ENCODE measurements at places on chromosomes 3 and 15. TPM values are rescaled to one million over a fixed set of nuclear protein-coding genes. Genes with fewer than 3 reads are reported as not detected.

DNA sequence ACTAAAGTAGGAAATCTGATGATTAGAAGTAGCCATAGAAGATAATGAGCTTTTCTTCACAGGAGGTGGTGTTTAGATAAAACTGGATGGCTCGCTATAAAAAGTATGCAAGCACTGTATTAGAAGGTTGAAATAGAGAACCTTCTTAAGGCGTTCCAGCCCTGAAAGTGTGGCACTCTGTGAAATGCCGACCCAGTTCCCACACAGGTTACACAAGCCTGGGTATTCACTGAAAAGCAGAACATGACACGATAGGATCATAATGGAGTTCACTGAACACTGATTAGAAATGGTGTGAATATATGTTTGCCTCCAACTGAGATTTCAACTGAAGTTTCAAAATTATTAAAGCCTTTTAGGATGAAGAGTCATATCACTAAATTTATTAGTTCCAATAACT, 15.0 kb upstream of the LRRC34 start:
- no peaks in the 10 kb centered on the region for H3K36me3 ChIP-seq
- no peak overlapping the region for H3K4me3 ChIP-seq
- H3K27me3 ChIP-seq = no peaks in the 10 kb centered on the region
- no peak for DNase-seq
- no peaks in the 10 kb centered on the region for H3K4me1 ChIP-seq

- H3K27ac ChIP-seq = no peak overlapping the region
- H3K27me3 ChIP-seq = no peaks in the 10 kb centered on the region
- H3K36me3 ChIP-seq = peaks cover 46% of the 10 kb centered on the region
- no peak overlapping the region for H3K4me3 ChIP-seq
Observed at GRCh38 chr3:44468572-44469520, 8.6 kb downstream of the ZNF445 start.

Gene TMCO5A
- not detected for total RNA-seq

DNA sequence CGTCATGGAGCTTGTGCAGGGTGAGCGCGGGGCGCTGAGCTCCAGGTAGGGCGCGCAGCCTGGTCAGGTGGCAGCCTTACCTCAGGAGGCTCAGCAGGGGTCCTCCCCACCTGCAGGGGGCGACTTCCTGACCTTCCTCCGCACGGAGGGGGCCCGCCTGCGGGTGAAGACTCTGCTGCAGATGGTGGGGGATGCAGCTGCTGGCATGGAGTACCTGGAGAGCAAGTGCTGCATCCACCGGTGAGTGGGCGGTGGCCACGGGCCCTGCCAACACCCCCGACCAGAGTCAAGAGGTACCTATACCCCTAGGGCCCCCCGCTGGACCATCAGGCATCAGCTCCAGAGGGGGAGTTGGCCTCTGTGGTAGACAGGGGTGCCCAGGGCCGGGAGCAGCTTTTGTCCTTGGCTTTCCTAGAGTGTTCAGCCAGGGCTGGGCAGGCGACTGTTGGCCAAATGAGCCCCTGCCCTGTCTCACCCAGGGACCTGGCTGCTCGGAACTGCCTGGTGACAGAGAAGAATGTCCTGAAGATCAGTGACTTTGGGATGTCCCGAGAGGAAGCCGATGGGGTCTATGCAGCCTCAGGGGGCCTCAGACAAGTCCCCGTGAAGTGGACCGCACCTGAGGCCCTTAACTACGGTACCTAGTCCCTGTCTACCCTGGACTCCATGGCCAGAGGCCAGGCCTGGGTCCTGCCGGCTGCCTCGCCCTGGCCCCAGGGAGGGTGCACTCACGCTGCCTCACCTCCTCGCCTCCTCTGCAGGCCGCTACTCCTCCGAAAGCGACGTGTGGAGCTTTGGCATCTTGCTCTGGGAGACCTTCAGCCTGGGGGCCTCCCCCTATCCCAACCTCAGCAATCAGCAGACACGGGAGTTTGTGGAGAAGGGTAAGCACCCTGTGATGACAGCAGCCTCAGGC, 9.1 kb downstream of the FES start:
- H3K4me1 ChIP-seq = no peaks in the 10 kb centered on the region
- H3K27me3 ChIP-seq = no peaks in the 10 kb centered on the region
- no peak for DNase-seq
- no peaks in the 10 kb centered on the region for H3K36me3 ChIP-seq

DNA sequence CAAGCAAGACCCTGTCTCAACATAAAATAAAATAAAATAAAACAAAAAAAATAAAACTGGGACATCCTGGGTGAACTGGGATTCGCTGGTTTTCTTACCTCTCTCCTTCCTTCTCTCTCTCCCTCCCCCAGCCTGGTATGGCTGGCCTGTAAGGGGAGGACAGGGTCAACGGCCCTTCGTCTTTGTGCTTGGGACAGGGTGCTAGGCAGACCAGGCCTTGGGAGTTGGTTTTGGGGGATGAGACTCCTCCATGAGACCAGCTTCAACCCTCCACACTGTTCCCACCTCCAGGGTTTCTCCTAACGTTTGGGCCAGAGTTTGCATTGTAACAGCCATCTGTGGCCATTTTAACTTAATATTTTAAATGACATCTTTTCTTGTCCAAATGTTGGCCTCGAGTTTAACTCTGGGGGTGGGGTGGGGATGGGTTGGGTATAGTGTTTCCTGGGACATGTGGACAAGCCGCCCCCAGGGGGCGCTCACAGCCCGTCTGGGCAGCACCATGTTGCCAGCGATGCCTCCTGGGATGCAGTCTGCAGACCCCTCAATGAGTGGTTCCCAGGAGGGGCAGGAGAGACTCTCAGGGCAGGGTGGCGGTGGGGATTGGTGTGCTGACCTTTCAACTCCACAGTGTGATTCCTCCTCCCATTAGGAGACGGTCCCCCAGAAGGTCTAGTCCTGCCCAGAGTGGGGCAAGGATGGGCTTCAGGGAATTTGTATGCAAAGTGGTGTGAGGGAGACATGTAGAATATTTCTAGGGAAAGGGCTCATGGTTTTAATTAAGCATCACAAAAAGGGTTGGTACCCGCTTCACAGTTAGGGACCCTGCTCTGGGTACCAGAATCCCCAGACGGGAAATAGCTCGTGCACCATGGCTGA, 37.7 kb upstream of the LCTL start:
- H3K36me3 ChIP-seq = no peaks in the 10 kb centered on the region
- H3K4me3 ChIP-seq = no peak overlapping the region
- no peaks in the 10 kb centered on the region for H3K4me1 ChIP-seq
- peak; percentile 71 for DNase-seq

GRCh38 chr15:85831415-85832113, 36.8 kb upstream of the KLHL25 start:
- peak; percentile 56 for DNase-seq
- H3K36me3 ChIP-seq = no peaks in the 10 kb centered on the region
- no peaks in the 10 kb centered on the region for H3K27me3 ChIP-seq

DNA sequence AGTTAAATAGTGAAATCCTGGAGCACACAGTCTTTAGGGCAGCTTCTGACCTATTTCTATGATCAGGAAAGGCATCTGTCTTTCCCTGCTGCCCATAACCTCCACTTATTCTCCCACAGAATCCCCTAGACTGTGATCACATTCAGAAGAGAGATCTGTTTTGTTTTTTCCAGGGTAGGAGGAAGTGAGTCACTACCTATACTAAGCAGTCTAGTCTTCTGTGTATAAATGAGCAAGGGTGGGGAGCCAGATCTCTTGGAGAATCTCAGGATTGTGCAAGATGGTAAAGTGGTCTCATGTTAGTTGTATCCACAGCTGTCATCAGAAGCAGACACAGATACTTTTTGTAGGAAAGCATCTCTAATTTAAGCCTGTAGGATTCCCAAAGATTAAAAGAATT, 11.8 kb upstream of the FBXO22 start:
- H3K36me3 ChIP-seq = peaks cover 9% of the 10 kb centered on the region
- H3K27ac ChIP-seq = peak overlapping the region; percentile 65

DNA sequence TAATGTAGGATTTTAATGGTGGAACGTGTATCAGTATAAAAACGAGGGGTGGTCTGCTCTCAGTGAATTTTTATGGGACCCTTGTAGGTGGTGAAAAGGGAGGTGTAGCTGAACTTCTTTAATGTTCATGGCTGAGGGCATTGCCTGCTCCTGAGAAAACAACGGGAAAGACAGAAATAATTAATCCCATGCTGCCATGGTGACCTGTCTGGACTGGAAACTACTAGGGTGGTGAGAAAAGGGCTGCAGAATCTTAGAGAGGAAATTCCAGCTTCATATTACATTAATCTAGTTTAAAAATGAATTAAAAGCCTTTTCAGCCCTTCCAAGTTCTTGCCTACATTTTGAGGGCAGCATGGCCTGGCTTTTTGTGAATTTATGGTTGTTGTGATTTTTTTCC, 47.6 kb downstream of the ZBTB38 start:
- no peak for DNase-seq
- H3K27me3 ChIP-seq = no peaks in the 10 kb centered on the region
- peaks cover 28% of the 10 kb centered on the region for H3K4me1 ChIP-seq
- H3K27ac ChIP-seq = peak overlapping the region; percentile 37
- no peak overlapping the region for H3K4me3 ChIP-seq

Gene SLCO3A1
- 9.4 TPM for total RNA-seq
